ENCODE measurements at places on chromosomes 2 and 18.
A peak's percentile ranks its signal among the peaks of the same experiment; 100 is the strongest.

GRCh38 chr2:120547662-120548061 lies 188.0 kb upstream of the GLI2 start:
- no peak for DNase-seq

DNA sequence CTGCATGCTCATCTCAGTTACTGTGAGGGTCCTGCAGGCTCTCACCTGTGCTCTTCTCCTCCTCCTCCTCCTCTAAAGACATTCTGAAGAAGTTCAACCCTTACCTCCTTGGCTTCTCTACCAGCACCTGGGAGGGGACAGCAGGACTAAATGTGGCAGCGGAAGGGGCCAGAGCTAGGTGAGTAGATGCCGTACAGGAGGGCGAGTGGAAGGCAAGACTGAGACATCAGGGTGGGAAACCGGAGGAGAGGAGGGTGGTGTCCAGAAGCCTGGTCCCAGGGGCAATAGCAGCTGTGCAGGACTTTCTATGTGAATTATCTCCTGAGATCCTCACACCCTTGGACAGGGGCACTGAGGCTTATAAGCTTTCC lies 124.9 kb downstream of the PLB1 start:
- DNase-seq: no peak

- DNase-seq: peak; percentile 88
These were observed 19.5 kb downstream of the INPP4A start for GRCh38 chr2:98463988-98464771.

GRCh38 chr2:161030260-161031063 lies 129.8 kb upstream of the TANK start:
- no peak for DNase-seq

DNA sequence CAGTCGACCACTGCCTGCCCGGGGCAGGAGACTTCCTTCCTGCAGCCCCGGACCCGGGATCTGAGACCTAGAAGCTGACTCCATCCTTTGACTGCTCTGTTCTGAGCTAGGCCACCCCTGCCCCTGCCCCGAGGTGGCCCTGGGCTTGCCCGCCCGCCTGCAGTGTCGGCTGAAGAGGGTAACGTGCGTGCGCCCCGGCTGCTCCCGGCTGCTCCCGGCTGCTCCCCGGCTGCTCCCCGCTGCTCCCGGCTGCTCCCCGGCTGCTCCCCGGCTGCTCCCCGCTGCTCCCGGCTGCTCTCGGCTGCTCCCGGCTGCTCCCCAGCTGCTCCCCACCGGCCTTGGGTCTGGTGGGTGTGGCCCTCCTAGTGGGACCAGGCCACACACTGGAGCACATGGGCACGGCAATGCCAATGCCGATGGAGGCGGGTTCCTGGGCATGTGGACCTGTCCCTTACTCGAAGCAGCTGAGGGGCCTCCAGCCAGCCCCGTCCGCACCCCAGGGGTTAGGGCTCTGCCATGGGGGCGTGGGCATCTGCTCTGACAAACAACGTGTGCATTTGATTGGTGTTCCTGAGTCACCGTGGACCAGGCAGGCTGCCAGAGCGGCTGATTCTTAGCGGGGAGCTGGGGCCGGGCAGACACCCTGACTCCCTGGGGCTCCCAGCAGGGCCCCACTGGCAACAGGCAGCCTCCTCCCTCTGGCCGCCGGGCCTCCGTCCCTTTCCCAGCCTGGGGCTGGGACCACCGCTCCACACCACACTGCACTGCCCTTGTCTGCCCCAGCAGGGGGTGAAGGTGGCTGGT lies 2.0 kb upstream of the GAL3ST2 start:
- DNase-seq: peak; percentile 60

DNA sequence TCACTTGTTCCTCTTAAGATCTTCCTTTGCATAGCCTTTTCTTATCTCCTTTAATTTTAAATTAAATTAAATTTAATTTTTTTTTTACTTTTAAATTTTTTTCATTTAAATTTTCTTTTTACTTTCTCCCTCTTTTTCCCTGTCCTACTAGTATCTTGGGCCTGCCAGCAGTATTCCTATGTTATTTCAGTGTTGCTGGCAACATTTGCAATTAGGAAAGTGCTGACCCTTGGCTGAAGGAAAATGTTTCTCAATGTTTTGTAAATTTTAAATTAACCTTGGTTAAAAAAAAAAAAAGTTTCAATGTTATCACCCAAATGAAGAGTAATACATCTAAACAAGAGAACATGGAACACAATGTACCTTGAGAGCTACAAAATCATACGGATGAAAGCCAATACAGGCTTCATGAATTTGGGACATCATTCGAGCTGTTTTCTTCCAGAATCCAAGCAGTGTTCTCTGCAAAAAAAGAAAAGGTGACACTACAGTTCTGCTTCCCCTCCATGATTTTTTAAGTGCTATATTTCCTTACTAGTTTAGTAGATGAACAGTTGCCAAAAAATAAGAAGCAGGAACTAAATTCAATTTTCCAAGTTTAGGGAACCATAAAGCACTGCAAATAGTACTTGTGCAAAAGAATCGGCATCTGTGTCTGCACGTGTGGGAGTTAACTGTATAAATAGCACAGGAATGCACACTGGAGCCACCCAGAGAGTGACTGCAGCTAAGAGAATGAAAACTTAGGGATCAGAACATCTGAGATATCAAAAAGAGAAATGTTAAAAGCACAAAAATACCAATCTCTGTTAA lies 55.8 kb downstream of the ICA1L start:
- DNase-seq: no peak

DNA sequence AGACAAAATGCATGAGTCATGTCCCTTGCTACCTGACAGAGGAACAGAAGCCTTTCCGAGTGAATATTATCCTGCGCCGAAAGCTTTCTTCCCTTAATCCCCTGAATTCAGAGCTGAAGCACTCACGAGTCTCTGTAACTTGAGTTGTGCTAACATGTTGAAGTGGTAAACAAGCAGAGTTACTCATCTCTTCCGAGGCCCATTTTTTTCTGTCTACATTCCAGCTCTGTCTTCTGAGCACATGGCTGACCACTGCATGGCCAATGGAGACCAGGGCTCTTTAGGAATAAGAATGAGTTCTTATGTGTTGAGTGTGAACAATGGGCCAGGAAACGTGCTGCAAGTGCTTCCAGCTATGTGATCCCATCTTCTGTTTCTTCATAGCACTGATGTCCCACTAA lies 73.1 kb upstream of the PID1 start:
- no peak for DNase-seq

GRCh38 chr2:98750593-98751282 lies 19.8 kb upstream of the MGAT4A start:
- DNase-seq: no peak

- DNase-seq: no peak
These were observed 771.2 kb upstream of the SALL3 start for GRCh38 chr18:78208461-78208860.

DNA sequence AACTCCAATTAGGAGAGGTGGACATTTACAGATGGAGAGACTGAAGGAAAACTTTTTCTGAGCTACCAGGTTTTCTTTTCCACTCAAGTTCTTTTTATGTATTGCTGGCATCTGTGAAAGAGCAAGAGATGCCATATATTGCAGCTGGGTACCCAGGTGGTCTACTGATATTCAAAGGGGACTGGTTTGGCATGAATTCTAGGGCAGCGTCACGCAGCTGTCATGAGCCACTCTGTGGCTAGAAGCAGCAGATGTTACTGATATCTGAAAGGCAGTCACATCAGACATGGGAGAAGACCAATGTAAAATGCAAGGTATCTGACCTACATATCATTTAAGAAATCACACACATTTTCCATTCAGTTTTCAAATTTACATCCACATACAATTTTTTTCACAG lies 408.8 kb downstream of the GALNT13 start:
- DNase-seq: no peak

GRCh38 chr2:164706522-164706921 lies 85.2 kb upstream of the GRB14 start:
- DNase-seq: no peak

GRCh38 chr18:28682912-28683311 lies 506.0 kb upstream of the CDH2 start:
- DNase-seq: no peak

DNA sequence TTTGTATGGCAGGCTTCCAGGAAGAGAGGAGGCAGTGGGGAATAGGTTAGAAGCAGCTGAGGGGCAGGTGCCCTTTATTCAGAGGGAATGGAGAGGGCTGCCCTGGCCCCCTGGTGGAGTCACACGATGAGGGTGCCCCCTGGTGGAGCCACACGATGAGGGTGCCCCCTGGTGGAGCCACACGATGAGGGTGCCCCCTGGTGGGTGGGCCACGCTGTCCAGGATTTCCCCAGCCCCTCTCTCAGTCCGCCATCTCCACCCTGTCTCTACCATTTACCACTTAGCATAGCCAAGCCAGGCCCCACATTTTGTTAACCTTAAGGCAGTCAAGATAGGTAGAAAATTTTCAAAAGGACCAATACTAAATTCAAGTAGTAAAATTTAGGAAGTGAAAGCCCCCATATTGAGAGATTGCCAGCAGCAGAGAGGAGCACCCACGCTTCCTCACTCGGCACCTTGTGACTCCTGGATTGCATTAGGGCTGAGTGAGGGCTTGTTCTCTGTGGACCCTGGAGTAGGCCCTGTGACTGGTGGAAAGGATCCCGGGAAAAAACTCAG lies 10.4 kb upstream of the FAM228A start:
- peak; percentile 76 for DNase-seq

DNA sequence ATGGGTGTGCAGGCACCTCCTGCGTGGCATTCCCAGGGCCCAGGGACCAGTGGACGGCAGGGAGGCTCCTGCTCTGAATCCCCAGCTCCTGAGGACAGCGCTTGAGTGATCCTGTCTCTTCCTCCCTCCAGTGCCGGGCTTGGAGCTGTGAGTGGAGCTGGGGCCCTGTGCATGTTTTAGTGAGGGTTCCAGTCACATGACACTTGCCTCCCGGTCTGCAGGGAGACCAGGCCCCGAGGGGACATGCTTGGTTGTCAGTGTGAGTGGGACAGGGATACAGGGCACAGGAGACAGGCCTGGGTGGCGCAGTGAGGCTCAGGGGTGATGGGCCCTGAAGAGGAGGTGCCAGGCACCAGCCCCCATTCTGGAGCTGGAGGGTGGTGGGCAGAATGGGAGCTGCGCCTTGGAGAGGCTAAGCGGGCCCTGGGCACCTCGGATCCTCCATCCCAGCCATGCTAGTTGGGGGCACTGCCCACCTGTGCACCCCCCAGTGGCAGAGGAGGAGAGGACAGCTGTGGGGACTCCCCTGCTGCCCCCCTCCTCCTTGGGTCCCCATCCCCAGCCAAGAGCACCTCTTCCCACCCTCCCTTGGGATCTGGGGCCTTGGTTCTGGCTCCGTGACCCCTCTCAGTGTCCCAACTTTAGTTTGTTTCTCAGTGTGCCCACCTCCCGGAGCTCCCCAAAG lies 12.0 kb downstream of the ARHGEF4 start:
- DNase-seq: no peak

DNA sequence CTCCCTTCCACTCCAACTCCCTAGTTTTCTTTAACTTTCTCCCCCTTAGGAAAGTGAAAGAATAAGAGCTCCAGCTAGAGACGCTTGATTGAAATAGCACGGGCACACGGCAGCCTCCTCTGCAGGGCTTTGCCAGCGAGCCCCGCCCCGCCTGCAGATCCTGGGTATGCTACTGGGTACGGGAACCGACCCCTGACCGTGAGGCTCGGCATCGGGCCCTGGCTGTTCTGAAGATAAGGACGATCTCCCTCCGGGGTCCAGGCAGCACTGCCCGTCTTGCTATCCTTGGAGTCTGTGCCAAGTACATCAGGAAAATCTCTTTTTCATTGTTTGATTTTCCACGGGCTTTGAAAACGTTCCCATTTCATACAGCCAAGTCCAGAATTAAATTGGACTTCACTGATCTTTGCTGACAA lies 284.5 kb downstream of the MTX2 start:
- peak; percentile 46 for DNase-seq

- peak; percentile 26 for DNase-seq
These were observed 138.1 kb downstream of the SETBP1 start for GRCh38 chr18:44818668-44819403.

GRCh38 chr2:64698668-64699444 lies 45.1 kb upstream of the SERTAD2 start:
- DNase-seq: no peak

GRCh38 chr2:104448661-104449440 lies 405.1 kb upstream of the POU3F3 start:
- DNase-seq: no peak

- DNase-seq: no peak
These were observed 297.1 kb upstream of the SESTD1 start for GRCh38 chr2:179561702-179562101.

DNA sequence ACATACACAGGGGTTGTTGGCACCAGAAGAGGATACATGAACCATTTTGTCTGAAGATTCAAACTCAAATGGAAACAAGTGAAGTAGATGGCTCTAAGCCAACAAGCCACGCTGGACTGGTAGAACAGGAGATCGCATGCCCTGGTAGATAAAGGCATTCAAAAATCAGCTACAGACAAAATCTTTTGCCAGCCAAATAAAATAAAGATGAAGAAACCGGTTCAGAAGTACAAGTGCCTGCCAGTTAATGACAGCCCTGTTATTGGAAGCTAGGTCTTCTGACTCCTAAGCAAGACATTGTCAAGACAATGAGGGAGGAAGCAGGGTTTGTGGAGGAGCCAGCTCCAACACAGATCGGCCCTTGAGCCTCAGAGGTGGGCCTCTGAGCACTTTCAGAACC lies 52.3 kb downstream of the EHD3 start:
- peak; percentile 28 for DNase-seq

DNA sequence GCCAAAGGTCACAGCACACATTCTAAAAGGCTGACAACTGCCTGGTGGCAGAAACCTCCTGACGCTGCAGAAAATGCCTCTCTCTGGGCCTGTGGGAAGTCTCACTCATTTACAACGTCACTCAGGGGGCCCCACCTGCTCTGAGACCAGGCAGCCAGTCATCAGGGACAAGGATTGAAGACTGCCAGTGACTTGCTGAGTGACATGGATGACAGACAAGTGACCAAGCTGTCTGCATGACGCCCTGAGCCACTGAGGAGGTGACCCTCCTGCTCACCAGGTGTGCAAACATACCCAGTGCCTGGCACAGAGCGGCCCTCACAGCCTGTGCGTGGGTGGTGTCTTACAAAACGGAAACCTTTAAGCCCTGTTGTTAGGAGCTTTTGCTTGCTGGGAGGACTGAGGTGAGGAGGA lies 392.4 kb downstream of the TNS1 start:
- DNase-seq: no peak

DNA sequence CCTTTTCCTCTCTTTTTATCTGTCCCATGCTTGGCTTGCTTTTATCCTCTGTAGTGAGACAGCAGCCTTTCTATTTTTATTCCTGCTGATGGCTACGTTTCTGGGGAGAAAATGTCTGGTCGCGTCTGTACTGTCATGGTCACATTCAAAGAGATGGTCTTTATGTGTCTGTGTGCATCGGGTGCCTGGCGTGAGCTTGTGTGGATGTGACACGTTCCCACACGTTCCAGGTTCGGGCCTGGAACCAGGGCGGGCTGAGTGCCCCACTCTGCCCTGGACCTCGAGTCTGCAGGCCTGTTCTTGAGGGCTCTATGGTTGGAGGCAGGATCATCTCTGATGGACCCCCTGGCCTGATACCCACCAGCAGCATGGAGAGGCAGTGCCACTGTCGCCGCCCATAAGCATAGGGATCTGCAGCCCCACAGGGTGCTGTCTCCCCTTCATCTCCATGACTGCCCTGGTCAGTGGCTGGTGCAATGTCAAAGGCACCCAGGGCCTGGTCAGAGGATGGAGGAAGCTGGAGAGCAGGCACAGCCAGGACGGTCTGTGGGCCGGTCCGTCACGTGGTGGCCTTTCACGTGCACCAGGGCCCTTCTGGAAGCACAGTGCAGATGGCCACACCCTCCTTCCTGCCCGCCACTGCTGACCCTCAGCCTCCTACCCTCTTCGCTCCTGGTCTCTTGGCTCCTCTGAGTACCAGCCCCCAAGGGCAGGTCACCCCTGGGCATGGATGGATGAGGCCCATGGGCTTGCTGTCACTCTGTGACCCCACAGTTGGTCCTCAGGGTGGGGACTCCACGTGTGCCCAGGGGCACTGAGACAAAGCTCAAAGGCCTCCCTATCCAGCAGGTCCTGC lies 149.2 kb upstream of the TWIST2 start:
- DNase-seq: no peak

All from common myeloid progenitor, CD34-positive (primary cell).